Right atrium auricular region (tissue), 2 donors: ENCODE measurements at places on chromosomes 1 and 21. TPM values are rescaled to one million over a fixed set of nuclear protein-coding genes. Genes with fewer than 3 reads are reported as not detected.
A peak's percentile ranks its signal among the peaks of the same experiment; 100 is the strongest.

Gene CDA
- 6.6 TPM for total RNA-seq

Gene FMO1
- 0.37 TPM for total RNA-seq

GRCh38 chr1:39103328-39104157 lies 77.4 kb downstream of the NDUFS5 start:
- no peak for DNase-seq
- no peak overlapping the region for H3K4me3 ChIP-seq
- H3K36me3 ChIP-seq: no peaks in the 10 kb centered on the region
- peak overlapping the region; percentile 92 for H3K27ac ChIP-seq

GRCh38 chr1:231683439-231684165 lies 57.0 kb downstream of the DISC1 start:
- no peak for DNase-seq
- no peak overlapping the region for H3K4me3 ChIP-seq
- H3K27ac ChIP-seq: no peak overlapping the region

DNA sequence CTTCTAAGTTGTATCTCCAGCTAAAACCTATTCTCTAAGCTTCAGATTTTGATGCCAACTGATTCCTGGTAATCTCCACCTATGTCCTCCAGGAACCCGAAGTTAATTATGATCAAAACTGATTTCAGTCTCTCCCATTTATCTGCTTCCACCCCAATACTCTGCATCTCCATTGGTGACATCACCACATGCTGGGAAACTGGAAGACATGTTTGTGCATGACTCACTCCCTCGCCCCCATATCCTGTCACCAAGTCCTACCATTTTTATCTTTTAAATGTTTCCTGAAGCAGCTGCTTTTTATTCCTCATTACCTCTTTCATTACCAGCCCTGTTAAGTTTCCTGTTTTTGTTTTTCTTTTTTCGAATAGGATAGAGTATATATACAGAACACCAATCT lies 228.5 kb downstream of the LRRC40 start:
- no peak overlapping the region for H3K4me3 ChIP-seq
- no peak overlapping the region for H3K27ac ChIP-seq
- H3K36me3 ChIP-seq: no peaks in the 10 kb centered on the region
- no peak for DNase-seq

- H3K4me3 ChIP-seq: peak overlapping the region; percentile 78
- H3K27ac ChIP-seq: peak overlapping the region; percentile 94
- peaks cover 24% of the 10 kb centered on the region for H3K4me1 ChIP-seq
- no peak for DNase-seq
- H3K27me3 ChIP-seq: no peaks in the 10 kb centered on the region
- no peaks in the 10 kb centered on the region for H3K36me3 ChIP-seq
Observed at GRCh38 chr21:37562920-37563640, 196.5 kb downstream of the DYRK1A start.

DNA sequence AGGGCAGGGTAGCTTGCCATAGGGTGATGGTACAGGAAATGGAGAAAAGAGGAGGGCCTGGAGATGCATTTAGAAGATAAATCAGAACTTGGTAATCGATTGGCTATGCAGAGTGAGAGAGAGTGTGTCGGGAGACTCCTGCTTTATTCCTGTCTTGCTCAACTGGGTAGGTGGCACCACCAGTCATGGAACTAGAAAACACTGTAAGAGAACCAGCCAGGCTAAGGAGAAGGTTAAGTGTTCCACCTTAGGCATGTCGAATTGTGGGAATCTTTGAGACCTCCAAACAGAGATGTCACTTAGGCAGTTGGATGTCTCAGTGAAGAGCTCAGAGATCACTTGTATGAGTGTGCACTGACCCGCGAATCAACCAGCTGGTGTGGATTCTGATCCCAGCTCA lies 28.7 kb upstream of the RD3 start:
- H3K4me3 ChIP-seq: no peak overlapping the region
- no peaks in the 10 kb centered on the region for H3K36me3 ChIP-seq
- peaks cover 5% of the 10 kb centered on the region for H3K4me1 ChIP-seq
- no peak for DNase-seq

DNA sequence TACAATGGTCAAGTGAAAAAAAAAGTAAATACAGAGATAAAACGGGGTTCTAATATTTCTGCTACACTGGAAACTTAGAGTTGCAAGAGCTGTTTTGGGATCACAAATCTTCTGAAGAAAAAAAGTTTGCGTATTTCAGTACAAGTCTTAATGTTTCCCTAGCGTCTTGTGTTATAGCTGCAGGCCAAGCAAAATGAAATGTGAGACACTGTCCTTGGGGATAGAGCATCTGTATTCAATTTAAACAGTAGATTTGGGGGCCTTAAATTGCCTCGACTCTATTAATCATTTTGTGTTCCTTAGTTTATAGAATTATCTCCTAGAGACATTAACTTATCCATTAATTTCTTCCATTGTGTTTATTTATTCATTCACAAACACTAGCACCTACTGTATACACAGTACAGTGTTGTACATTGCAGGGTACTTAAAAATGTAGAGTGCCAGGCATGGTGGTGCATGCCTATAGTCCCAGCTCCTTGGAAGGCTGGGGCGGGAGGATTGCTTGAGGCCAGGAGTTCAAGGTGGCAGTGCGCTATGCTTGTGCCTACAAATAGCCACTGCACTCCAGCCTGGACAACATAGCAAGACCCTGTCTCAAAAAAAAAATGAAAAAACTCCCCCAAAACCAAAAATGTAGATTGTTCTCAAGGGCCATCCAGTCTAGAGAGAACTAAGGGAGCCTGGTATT lies 7.9 kb downstream of the DISC1 start:
- DNase-seq: no peak
- no peak overlapping the region for H3K4me3 ChIP-seq
- no peaks in the 10 kb centered on the region for H3K27me3 ChIP-seq
- H3K36me3 ChIP-seq: no peaks in the 10 kb centered on the region
- H3K4me1 ChIP-seq: no peaks in the 10 kb centered on the region

DNA sequence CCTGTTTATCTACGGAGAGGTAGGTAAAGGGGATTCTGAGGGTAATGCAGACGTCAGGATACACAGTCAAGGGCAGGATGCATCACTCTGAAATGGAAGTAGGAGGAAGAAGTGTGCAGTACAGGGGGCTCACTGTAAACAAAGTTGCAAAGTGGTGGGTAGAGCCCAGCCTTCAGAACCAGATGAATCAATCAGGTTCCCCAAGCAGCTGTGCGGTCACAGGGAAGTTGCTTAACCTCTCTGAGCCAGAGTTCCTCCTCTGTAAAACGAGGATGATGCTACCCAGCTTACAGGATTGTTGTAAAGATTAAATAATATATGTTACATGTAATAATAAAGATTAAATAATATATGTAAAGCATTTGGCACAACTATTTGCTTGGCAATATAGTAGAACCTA lies 13.5 kb upstream of the MYOM3 start:
- H3K4me1 ChIP-seq: no peaks in the 10 kb centered on the region
- DNase-seq: no peak
- peak overlapping the region; percentile 61 for H3K27ac ChIP-seq
- no peaks in the 10 kb centered on the region for H3K36me3 ChIP-seq
- no peak overlapping the region for H3K4me3 ChIP-seq

GRCh38 chr1:153683854-153684253 lies 5.4 kb downstream of the NPR1 start:
- no peak overlapping the region for H3K4me3 ChIP-seq
- no peak for DNase-seq
- H3K36me3 ChIP-seq: peaks cover 10% of the 10 kb centered on the region
- no peak overlapping the region for H3K27ac ChIP-seq

DNA sequence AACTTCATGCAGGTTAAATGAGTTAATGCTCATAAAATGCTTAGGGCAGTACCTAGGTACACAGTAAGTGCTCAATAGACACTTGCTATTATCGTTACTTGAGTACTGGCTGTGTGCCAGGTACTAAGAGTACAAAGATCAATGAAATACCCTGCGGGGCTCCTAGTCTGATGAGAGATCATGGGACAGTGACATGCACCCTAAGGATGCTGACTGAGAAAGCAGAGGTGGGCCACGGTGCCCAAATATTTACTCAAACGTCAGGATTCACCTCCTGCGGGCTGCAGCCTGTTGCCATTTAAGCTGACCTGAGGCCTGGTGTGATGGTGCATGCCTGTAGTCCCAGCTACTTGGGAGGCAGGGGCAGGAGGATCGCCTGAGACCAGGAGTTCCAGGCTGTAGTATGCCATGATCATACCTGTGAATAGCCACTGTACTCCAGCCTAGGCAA lies 19.8 kb upstream of the LUZP1 start:
- H3K4me1 ChIP-seq: no peaks in the 10 kb centered on the region
- H3K36me3 ChIP-seq: no peaks in the 10 kb centered on the region
- no peaks in the 10 kb centered on the region for H3K27me3 ChIP-seq
- no peak overlapping the region for H3K27ac ChIP-seq
- no peak for DNase-seq
- H3K4me3 ChIP-seq: no peak overlapping the region

DNA sequence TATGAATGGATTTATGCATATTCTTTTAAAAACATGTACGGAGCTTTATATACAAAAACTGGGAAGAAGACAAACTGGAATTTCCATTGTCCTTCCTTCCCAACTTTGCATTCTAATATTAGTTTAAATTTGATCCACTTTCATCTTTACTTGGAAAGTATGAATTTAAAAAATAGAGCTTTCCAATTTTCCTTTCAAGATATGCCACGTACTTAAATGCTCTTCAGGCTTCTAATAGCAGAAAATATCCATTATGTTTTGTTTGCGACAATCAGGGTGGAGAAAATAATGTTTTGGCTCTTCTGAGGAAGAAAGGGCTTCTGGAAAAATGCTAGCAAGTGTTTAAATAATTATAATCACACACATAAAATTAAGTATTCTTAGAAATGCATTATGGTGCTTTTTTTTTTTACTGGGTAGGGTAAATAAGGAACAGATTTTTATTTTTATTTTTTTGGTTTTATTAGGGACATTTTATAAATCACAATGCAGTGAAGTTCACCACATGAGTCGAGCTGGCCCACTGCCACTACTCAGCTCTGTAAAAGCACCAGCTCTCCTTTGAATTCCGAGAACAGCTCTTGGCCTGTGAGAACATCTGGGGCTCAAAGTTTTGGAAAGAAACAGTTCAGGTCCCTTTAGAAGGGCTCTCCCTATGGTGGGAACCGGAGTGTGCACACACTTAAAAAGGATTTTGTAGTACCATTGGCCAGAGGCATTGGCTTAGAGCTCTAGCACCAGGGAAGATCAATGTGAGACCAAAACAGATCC lies 287.4 kb upstream of the LYPLAL1 start:
- H3K27me3 ChIP-seq: no peaks in the 10 kb centered on the region
- no peaks in the 10 kb centered on the region for H3K36me3 ChIP-seq
- no peak overlapping the region for H3K27ac ChIP-seq
- H3K4me1 ChIP-seq: no peaks in the 10 kb centered on the region
